ENCODE measurements at places on chromosomes 7 and 10.

- DNase-seq: no peak
These were observed 141.3 kb upstream of the VKORC1L1 start for GRCh38 chr7:65731562-65732035.

DNA sequence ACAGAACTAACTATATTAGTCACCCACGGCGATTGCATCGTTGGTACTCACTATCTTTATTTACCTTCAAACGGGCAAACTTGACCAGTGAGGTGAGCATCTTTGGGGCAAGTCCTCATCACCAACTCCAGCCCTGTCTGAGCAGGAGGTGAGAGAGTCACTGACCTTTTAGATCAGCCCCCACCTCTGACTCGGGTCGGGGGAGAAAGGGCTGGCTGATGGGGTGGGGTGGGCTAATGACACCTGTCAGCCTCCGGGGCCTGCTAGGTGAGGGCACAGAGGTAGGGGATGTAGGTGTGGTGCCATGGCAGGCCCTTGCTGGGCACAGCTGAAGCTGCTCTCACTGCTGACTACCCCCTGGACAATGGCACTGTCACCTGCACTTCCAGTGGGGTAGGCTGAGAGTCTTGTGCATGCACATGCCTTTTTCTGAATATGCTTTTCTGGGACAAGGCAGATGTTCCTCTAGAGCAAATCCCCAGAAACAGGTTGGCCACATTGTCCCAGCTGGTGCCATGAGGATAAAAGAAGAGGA lies 359.5 kb upstream of the MKI67 start:
- no peak for DNase-seq

DNA sequence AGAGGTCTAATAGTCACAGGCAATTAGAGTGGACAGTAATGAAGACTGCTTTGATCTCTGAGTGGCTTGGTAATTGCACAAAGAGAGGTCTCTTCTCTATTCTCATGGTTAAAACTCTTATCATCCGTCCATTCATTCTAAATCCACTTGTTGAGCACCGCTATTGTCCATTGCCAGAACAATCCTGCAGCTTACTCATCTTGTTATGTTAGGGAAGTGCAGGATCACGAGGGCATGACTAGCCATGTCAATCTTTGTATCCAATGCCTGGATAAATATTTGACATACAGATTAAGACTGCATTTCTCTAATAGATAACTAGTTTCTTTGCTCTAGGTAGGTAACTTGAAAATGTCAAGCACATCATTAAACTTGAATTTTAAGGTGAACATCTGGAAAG lies 14.9 kb downstream of the SFTPD start:
- no peak for DNase-seq

DNA sequence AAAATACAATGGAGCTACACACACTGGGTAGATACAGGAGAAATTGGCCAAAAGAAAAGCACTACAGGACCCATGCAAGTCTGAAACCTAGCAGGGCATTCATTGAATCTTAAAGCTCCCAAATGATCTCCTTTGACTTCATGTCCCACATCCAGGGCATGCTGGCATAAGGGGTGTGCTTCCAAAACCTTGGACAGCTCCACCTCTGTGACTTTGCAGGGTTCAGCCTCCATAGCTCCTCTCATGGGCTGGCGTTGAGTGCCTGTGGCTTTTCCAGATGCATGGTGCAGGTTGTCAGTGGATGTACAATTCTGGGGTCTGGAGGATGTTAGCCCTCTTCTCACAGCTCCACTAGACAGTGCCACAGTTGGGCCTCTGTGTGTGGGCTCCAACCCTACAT lies 626.3 kb upstream of the POT1 start:
- DNase-seq: no peak
